ENCODE measurements at places on chromosomes 13 and 19.

GRCh38 chr13:50588491-50589130, 254.9 kb downstream of the DLEU7 start:
- no peak for DNase-seq

DNA sequence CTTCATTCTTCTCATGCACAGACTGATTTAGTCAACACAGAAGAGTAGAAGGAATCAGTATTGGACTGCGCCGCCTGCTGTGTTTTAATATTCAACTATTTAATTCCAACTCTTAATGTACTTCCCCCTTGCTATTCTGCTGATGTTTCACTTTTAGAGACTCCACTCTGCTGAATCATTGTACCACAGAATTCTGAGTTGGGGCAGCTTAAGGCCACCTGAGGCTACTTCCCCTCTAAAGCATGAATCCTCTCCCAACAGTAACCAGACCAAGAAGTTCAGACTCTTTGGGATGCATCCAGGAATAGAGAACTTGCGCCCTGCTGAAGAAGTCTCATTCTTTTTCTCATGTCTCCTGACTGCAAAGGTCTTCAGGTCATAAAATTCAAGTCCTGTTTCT, 708.8 kb downstream of the UQCRFS1 start:
- DNase-seq: no peak

GRCh38 chr13:93199856-93200255, 26.8 kb upstream of the GPC6 start:
- DNase-seq: no peak

GRCh38 chr13:21059641-21060337, 1.6 kb downstream of the LATS2 start:
- DNase-seq: no peak

DNA sequence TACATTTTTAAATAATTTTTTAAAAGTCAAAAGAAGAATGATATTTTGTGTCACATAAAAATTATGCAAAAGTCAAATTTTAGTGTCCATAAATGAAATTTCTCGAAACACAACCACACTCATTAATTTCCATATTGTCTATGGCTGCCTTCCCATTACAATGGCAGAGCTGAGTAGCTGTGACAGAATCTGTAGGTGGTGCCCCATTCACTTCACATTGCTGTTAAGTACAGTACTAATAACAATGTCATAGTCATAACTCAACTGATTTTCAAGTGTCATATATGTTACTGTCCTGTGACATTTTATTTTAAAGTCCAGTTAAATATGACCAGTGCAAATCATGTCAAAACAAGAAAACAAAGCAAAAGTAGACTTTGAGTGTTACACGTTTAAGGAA, 114.3 kb downstream of the SPRY2 start:
- no peak for DNase-seq

- no peak for DNase-seq
These were observed 82.2 kb downstream of the TNFSF11 start for GRCh38 chr13:42656161-42656560.

GRCh38 chr13:103012646-103013045, 53.6 kb downstream of the SLC10A2 start:
- no peak for DNase-seq

DNA sequence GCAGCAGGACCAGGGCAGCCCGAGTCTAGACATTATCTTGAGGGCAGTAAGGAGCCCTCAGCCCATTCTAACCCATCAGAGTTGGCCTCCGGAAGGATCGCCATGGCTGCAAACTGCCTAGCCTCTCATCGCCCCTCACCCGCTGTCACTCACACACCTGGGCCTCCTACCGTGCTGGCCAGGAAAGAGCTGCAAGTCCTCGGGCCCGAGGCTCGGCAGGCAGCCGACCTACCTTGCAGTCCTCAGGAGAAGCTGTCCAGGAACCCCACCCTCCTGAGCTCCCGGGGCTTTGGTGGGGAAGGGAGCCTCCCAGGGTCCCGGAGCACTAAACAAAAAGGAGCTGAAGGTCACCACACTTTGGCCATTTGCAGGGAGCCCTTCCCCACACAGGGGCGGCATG, 46.8 kb downstream of the CCNE1 start:
- DNase-seq: no peak

All from thoracic aorta (tissue), 2 donors.